Ureter (tissue), 1 donor: ENCODE measurements at places on chromosomes 2 and 18. TPM values are rescaled to one million over a fixed set of nuclear protein-coding genes. Genes with fewer than 3 reads are reported as not detected.
A peak's percentile ranks its signal among the peaks of the same experiment; 100 is the strongest.

- DNase-seq: no peak
These were observed 921 bp downstream of the RPE start for GRCh38 chr2:210003359-210003758.

LDLRAD4 gene
- 39.7 TPM for total RNA-seq

- no peak for DNase-seq
These were observed 30.7 kb upstream of the FOXI3 start for GRCh38 chr2:88483200-88483599.

TMEM37 gene
- total RNA-seq: 2.2 TPM

GRCh38 chr2:224987733-224988132, 54.5 kb downstream of the DOCK10 start:
- DNase-seq: no peak

GRCh38 chr18:59460072-59460420, 101.0 kb upstream of the LMAN1 start:
- DNase-seq: no peak

DNA sequence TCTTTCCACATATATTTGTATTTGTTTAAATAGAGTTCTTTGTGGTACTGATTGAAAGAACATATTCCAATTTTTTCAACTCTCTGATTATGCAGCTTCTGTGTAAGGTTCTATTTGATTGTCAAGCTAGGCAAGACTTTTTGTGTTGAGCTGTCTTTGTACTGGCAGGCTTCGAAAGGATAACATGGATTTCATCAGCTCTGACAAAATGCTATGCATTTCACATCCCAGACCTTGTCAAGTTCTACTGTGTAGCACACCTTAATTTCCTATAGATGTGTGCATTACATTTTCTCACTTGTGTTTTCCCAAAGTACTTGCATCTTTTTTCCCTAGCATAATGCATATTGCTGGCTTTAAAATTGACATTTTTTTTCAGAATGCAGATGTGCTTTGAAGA, 555.0 kb upstream of the GYPC start:
- no peak for DNase-seq

CNDP1 gene
- total RNA-seq: 0.31 TPM

GRCh38 chr18:59893971-59894370, 5.8 kb upstream of the PMAIP1 start:
- DNase-seq: no peak

DNA sequence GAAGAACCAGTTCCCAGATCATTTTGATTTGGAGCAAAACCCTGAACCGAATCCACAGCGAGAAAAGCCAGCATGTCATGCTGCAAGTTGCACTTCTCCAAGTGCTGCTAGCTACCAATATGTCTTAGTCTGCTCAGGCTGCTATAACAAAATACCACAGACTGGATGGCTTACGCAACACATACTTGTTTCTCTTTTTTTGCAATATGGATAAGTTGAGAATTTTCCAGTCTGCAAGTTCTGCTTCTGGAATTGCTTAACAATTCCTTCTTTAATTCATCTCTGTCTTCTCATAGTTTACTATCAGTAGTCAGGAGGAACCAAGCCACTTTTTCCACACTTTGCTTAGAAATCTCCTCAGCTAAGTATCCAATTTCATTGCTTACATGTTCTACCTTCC, 105.9 kb upstream of the RBBP8 start:
- no peak for DNase-seq

- DNase-seq: no peak
These were observed 62.5 kb downstream of the USP40 start for GRCh38 chr2:233503947-233504637.

DNA sequence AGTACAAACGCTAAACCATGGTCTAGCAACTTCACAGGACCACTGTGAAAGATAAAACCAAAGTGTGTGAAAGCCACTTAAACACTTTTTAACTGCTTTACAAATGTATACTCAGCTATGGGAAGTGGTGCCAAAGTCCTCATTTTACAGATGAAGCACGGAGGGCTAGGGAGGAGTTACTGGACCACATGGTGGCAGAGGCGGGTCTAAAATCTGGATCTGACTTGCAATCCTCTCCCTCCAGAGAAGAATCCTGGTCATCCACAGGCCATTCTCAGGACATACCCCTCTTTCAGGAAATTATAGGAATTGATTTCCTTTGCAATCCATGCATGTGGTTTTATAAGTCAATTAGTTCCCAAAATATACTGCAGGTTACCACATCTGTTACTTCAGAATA, 84.6 kb upstream of the GYPC start:
- DNase-seq: no peak

GRCh38 chr2:120485096-120485495, 139.2 kb downstream of the INHBB start:
- no peak for DNase-seq

GRCh38 chr18:32469691-32470459, 807 bp downstream of the GAREM1 start:
- no peak for DNase-seq

DNA sequence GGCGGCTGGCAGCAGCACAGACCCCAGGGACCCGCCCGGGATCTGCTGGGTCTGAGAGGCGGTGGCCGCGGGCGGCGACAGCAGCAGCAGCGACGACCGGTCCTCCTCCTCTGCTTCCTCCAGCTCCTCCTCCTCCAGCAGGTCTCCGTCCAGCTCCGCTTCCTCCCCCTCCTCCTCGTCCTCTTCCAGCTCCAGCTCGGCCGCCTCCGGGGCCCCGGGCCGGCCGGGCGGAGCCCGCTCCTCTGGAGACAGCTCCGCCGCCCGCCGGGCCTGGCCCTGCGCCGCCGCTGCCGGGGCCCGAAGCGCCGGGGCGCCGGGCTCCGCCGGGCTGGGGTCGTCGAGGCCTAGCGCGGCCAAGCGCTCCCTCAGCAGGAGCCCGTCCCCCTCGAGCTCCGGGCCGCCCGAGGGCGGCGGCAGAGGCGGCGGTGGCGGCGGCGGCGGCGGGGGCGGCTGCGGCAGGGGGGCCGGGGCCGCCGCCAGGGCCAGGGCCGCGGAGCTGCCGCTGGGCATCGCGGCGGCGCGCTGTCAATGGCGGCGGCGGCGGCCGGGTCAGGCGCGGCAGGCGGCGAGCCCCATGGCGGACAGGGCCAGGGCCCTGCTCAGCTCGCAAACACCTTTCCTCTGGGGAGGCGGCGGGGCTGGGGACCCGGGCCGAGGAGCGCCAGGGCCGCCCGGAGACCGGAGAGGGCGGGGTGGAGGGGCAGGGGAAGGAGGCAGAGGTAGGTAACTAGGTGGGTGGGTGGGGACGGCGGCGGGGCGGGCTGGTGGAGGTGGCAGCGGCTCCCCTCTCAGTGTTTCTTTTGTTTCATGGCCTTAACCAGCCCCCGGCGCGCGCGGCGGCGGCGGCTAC, 445 bp downstream of the MEX3C start:
- DNase-seq: peak; percentile 73

MROH2A gene
- 9.3 TPM for total RNA-seq

DNA sequence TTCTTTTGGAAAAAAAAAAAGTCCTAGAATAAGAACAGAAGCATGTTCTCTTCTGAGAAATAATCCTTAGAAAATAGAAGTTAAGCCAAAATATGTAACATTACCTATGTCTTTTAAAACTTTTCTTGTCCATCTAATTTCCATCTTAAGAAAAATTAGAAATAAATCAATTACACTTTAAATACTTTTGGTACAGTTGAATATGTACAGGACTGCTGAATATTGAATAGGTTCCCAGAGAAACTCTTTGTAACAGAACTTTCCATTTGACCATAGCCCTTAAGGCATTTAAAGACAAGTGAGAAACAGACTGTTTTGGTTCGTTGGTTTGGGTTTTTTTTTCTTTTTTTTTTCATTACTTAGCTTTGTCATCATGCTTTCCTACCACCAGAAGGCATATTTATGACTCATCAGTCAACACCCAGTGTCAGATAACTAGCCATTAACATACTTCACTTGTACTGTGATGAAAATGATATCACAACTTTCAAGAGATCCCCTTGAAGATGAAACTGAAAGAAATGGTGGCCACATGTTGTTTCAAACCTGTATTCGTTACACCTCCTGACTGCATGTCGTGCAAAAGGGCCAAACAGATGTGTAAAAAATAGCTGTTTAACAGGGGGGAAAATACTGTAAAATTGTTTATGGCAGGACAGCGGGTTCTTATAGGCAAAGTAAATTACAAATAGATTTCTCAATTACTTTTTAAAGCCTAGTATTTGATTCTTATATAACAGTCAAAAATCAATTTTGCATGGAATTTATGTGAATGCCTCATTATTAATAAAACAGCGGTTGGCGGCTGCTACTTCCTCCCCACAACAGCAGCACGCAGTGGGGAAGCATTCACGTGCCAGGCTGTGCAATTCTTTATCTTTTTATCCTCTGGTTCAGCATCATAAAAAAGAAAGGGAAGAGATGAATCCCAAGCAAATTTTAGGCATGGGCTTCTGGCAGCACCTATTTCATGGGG, 280.7 kb upstream of the HNRNPA3 start:
- no peak for DNase-seq

GRCh38 chr2:28796620-28797019, 14.0 kb upstream of the SPDYA start:
- no peak for DNase-seq

DNA sequence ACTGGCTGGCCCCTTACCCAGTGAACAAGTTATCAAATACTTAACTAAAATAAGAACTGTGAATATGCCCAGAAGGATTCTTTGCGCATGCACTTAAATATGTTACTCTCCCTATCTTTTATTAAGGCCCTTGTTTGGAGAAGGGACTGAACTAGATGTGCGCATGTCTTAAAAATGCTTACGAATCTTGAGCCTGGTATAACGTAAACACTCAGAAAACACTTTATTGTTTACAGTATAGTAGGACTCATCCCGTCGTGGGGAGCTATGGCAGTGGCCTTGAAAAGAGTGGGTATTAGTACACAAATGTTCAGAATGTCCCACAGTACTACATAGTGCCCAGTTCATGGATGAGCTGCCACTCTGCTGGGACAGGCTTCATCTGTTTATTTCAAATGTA, 75.9 kb upstream of the MAP4K3 start:
- DNase-seq: no peak

FIGN gene
- 8.0 TPM for total RNA-seq

CD8B2 gene
- 0.65 TPM for total RNA-seq

UGT1A6 gene
- 134 TPM for total RNA-seq

DNA sequence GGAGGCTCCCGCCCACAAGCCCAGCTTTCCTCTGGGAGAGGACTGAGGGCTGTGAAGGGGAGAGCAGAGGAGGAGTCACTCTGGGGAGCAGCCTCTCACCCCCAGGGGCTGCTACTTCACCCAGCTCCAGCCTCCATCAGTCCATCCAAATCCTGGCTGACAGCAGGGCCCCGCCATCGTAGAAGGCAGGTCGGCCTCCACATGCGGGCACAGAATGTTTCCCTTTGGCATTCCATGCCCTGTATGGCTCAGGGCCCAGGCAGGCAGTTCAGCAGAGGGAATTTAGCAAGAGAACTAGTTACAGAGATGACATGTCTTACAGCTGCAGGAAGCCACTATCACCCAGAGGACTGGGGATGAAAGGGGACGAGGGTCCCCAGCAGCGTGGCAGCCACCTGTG, 6.4 kb upstream of the ODC1 start:
- no peak for DNase-seq

GRCh38 chr2:54040250-54040649, 69.5 kb upstream of the PSME4 start:
- no peak for DNase-seq

LINC00305 gene
- total RNA-seq: not detected

- DNase-seq: no peak
These were observed 6.2 kb downstream of the KCNIP3 start for GRCh38 chr2:95303191-95303919.

DNA sequence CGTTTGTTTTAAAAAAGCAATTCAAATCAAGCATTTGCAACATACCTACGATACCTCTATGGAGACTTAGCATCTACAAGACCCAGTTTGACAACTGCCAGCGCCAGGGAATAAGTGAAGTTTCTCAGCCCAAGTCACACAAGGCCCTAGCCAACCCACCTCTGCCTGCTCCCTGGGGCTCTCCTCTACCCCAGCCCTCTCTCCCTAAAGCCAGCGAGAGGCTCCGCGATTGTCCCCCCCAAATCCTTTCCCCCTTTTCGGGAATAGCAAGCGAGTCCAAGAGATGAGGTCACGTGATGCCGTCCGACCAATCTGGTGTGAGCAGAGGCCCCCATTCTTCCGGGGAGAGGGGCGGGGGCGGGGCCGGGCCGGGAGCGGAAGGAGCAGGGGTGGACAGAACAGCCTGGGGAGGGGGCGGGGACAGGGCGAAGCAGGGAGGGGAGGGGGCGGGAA, 102.2 kb upstream of the RAB6C start:
- peak; percentile 95 for DNase-seq

DNA sequence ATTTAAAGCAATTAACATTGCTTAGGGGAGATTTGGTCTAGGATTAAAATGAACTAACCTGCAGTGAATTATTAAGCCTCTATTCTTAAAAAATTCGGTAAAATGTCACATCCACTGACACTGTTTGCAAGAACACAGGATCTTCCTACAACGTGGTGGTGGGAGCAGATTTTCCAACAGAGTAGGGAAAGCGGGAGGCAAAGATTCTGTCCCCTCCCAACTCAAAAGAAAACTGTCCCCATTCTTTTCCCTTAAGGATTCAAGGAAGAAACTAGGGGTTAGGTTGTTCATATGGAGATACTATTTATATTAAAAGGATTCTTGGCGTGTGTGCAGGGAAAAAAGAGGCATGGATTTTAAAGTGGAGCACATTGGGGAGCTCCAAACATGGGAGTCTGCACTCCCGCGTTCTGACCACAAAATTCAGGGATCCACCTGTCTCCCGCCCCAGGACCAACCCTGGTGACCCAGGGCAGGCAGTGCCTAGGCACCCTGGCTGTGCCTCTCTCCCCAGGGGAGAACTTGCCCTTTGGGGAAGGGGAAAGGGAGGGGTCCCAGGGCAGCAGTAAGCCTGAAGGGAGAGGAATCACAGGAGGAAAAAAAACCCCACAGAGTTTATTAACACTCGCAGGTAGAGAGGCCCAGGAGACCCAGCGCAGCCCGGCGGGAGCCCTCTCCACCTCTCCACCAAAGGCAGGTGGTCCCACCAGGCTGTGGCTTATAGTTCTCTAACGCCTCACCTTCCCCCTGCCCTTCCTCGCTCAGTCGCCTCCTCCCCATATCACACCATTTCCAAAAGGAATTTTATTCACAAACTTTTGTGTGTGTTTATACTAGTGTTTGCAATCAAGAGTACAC, 2.3 kb downstream of the PTGR3 start:
- DNase-seq: no peak
